ENCODE measurements at places on chromosomes 6 and 20. TPM values are rescaled to one million over a fixed set of nuclear protein-coding genes. Genes with fewer than 3 reads are reported as not detected.

SIRPD gene
- total RNA-seq, result not detected

ARHGAP40 gene
- total RNA-seq, result not detected

ZBTB46 gene
- total RNA-seq, result 3.3 TPM

CALHM5 gene
- 11.8 TPM for total RNA-seq

POU5F1 gene
- total RNA-seq, result 0.13 TPM

C6orf62 gene
- 83.8 TPM for total RNA-seq

OPRM1 gene
- not detected for total RNA-seq

FOXC1 gene
- total RNA-seq, result 36.5 TPM
